Psoas muscle (tissue), 8 donors: ENCODE measurements at places on chromosomes 16 and 17. TPM values are rescaled to one million over a fixed set of nuclear protein-coding genes. Genes with fewer than 3 reads are reported as not detected.

Gene SLC5A11
- polyA plus RNA-seq: not detected

Gene PLD6
- 2.5 TPM for polyA plus RNA-seq

Gene SLC35G6
- not detected for polyA plus RNA-seq

Gene FOXC2
- 0.14 TPM for polyA plus RNA-seq

Gene C17orf67
- polyA plus RNA-seq: not detected

Gene SDR42E2
- not detected for polyA plus RNA-seq
